Cardiac muscle cell (in vitro differentiated cells and primary cell): ENCODE measurements at places on chromosomes 5 and 9. TPM values are rescaled to one million over a fixed set of nuclear protein-coding genes. Genes with fewer than 3 reads are reported as not detected.

CER1 gene
- 1.3 and 1.8 TPM in 2 replicates for total RNA-seq

SUSD1 gene
- total RNA-seq: 13.2 and 15.2 TPM in 2 replicates

KLHL3 gene
- total RNA-seq: 11.9 and 16.8 TPM in 2 replicates

UNC5A gene
- 0.86 and 1.4 TPM in 2 replicates for total RNA-seq

CD72 gene
- 1.4 and 5.1 TPM in 2 replicates for total RNA-seq

DNA sequence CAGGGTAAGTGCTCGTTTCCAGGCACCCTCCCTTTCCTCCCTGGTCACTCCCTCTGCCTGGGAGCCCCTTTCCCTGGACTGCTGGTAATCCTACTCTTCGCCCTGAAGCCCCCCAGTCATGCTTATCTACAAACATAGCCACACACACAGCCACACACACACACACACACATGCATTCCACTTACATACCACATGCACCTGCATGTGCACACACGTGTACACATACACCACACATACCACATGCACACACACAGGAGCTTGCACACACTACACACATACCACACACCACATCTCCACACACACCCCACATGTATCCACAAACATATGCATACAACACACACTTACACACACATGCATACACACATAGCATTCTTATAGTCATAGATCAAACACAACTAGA, 358.5 kb downstream of the GADD45G start:
- H3K27ac ChIP-seq: no peak overlapping the region
- H3K4me3 ChIP-seq: no peak overlapping the region
- no peak for DNase-seq
- no peaks in the 10 kb centered on the region for H3K27me3 ChIP-seq

GRCh38 chr5:131482617-131483016, 152.4 kb downstream of the RAPGEF6 start:
- peaks cover 4% of the 10 kb centered on the region for H3K36me3 ChIP-seq
- no peak overlapping the region for H3K4me3 ChIP-seq

DNA sequence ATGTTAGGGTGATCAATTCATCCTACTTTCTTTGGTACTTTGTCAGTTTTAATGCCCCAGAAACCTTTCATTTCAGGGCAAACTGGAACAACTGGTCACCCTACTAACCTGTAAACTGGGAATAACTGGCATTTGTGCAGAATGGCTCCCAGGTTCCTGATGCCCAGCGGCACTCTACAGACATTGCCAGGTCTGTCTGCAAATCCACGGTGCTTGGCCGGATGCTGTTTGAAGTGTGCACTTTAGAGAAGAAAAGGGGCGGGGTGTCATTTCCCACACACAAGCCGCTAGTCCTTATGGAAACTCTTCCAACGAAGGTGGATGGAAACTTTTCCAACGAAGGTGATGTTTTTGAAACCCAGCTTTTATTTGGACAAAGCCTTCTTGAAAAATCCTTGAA, 49.9 kb upstream of the OTULINL start:
- H3K4me1 ChIP-seq: no peaks in the 10 kb centered on the region
- H3K36me3 ChIP-seq: no peaks in the 10 kb centered on the region
- DNase-seq: no peak

- no peak overlapping the region for H3K4me3 ChIP-seq
- H3K27me3 ChIP-seq: peaks cover 16% of the 10 kb centered on the region
- H3K36me3 ChIP-seq: no peaks in the 10 kb centered on the region
- no peak for DNase-seq
- no peaks in the 10 kb centered on the region for H3K4me1 ChIP-seq
Observed at GRCh38 chr9:132828201-132828770, 49.8 kb downstream of the AK8 start.

- H3K4me3 ChIP-seq: no peak overlapping the region
- no peak for DNase-seq
- H3K27ac ChIP-seq: no peak overlapping the region
- H3K36me3 ChIP-seq: peaks cover 7% of the 10 kb centered on the region
Observed at GRCh38 chr5:62509806-62510205, 68.8 kb upstream of the LRRC70 start.

DNA sequence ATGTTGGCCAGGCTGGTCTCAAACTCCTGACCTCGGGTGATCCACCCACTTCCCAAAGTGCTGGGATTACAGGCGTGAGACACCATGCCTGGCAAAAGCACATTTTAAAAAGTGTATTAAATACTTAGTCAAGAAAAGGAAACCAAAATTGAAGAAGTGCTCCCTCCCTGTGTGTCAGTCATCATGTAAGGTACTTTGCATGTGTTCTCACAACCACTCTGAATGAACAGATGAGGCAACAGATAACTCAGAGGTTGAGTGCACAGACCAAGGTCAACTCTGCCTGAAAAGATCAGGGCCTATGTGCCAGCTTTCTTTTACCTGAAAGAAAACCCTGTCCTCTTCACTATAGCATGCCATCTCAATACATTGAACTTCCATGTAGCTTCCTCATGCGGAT, 289.7 kb downstream of the MRPS30 start:
- no peaks in the 10 kb centered on the region for H3K27me3 ChIP-seq
- no peak for DNase-seq
- H3K4me3 ChIP-seq: no peak overlapping the region
- no peaks in the 10 kb centered on the region for H3K36me3 ChIP-seq
- H3K27ac ChIP-seq: no peak overlapping the region

DNA sequence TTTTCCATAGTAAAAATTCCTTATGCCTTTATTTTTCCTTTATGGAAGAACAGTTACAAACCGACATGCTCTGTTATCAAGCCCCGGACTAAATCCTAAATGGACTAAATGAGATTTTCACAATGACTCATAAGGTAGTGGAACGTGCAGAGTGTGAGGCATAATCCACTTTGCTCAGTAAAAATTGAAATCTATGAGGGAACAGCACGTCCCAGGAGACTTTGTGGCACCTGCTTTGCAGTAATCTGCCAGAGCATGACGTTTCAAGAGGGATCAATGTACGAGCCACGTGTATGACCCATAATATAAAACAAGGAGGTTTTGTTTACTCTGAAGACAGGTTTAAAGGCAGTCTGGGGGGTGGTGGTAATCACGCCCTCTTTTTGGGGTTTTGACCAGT, 83.8 kb upstream of the GNA14 start:
- H3K4me1 ChIP-seq: no peaks in the 10 kb centered on the region
- H3K27ac ChIP-seq: no peak overlapping the region
- H3K36me3 ChIP-seq: peaks cover 8% of the 10 kb centered on the region
- H3K27me3 ChIP-seq: no peaks in the 10 kb centered on the region

GRCh38 chr5:147565524-147565923, 55.7 kb upstream of the DPYSL3 start:
- H3K4me1 ChIP-seq: no peaks in the 10 kb centered on the region
- H3K36me3 ChIP-seq: no peaks in the 10 kb centered on the region
- no peak overlapping the region for H3K4me3 ChIP-seq
- no peak overlapping the region for H3K27ac ChIP-seq

GRCh38 chr9:127035948-127036347, 86.5 kb downstream of the ANGPTL2 start:
- H3K27me3 ChIP-seq: no peaks in the 10 kb centered on the region
- H3K4me3 ChIP-seq: no peak overlapping the region
- H3K36me3 ChIP-seq: no peaks in the 10 kb centered on the region
- no peaks in the 10 kb centered on the region for H3K4me1 ChIP-seq
- H3K27ac ChIP-seq: no peak overlapping the region

- no peak for DNase-seq
- no peaks in the 10 kb centered on the region for H3K27me3 ChIP-seq
- H3K4me1 ChIP-seq: peaks cover 23% of the 10 kb centered on the region
Observed at GRCh38 chr9:119827126-119827525, 457.9 kb upstream of the BRINP1 start.

GRCh38 chr9:86389628-86390027, 35.4 kb upstream of the TUT7 start:
- DNase-seq: no peak
- H3K4me1 ChIP-seq: no peaks in the 10 kb centered on the region
- no peaks in the 10 kb centered on the region for H3K27me3 ChIP-seq
- H3K27ac ChIP-seq: no peak overlapping the region
- no peak overlapping the region for H3K4me3 ChIP-seq

DNA sequence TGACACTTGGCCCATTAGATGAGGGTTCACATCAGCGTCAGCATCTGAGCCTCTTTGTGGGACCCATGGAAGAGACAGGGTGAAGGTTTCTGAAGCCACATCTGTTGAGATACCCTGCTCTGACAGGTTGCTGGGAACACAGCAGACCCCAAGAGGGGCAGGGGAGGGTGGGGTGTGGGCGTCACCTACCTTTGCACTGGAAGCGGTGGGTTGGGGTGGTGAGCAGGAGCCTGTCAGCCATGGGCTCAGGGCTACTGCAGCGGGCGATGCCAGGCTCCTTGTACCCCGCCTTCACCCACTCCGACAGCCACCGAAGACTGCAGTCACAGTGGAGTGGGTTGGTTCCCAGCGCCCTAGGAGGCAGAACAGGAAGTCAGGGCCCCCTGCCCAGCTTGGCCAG, 131.5 kb upstream of the PANK3 start:
- peaks cover 5% of the 10 kb centered on the region for H3K4me1 ChIP-seq
- no peak overlapping the region for H3K27ac ChIP-seq
- no peaks in the 10 kb centered on the region for H3K27me3 ChIP-seq
- DNase-seq: no peak
- peaks cover 2% of the 10 kb centered on the region for H3K36me3 ChIP-seq
